ENCODE measurements at places on chromosomes 11 and 22. TPM values are rescaled to one million over a fixed set of nuclear protein-coding genes. Genes with fewer than 3 reads are reported as not detected.

MPZL2 gene
- 52.7 TPM for total RNA-seq

CALCB gene
- total RNA-seq = 0.16 TPM

- DNase-seq = no peak
Measured at GRCh38 chr11:128503245-128503991, 83.9 kb downstream of the ETS1 start.

DNA sequence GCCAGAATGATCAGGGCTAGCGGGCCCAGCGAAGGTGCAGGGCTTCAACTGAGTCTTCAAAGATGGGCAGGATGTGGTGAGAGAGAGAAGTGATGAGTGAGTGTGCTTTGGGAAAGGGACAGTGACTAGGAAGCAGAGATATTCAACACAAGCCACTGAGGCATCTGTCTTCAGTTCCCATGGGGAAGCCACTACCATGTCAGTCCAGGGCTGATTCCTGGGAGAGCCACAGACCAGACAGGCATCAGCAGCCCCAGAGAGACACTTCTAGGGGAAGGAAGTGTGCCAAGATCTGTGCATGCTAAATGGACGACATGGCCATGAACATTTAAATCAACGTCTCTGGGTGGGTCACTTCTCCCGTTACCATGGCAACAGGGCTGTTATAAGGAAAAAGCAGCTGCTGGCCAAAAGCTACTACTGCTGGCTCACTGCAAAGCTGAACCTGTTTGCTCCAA lies 28.5 kb downstream of the P4HA3 start:
- DNase-seq = no peak

- no peak for DNase-seq
Measured at GRCh38 chr11:119878990-119879389, 150.0 kb upstream of the NECTIN1 start.

TRIM51 gene
- total RNA-seq = not detected

GRCh38 chr11:75919525-75919924 lies 104.5 kb downstream of the UVRAG start:
- no peak for DNase-seq

- DNase-seq = no peak
Measured at GRCh38 chr11:80519596-80520506, 1079.0 kb upstream of the TENM4 start.

TMA7B gene
- total RNA-seq = 0.39 TPM

DNA sequence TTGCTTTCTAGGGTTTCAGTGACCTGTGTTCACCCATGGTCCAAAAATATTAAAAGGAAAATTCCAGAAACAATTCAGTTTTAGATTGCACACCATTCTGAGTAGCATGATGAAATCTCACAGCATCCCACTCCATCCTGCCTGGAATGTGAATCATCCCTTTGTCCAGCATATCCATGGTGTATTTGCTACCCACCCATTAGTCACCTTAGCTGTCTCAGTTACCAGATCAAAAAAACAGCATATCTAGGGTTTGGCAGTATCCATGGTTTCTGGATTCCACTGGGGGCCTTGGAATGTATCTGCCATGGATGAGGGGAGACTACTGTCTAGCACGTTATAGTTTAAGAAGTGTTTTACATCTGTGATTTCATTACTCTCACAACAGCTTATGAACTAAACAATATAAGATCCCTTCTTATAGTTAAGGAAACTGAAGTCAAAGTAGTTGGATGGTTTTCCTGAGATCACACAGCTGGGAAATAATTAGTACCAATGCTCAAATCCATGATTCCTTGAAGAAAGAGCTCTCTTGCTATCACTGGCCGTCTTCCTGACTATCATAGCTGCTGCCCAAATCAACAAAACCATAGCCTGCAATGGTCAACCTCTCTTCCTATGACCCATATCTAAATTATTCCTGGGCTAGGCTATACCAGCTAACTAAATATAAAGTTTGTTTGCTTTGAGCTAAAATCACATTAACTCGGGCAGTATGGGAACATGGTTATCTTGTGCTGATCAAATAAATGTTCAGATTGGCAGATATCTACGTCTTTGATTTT lies 122.6 kb downstream of the MICAL2 start:
- peak; percentile 10 for DNase-seq

SCARF2 gene
- 34.3 TPM for total RNA-seq

DNA sequence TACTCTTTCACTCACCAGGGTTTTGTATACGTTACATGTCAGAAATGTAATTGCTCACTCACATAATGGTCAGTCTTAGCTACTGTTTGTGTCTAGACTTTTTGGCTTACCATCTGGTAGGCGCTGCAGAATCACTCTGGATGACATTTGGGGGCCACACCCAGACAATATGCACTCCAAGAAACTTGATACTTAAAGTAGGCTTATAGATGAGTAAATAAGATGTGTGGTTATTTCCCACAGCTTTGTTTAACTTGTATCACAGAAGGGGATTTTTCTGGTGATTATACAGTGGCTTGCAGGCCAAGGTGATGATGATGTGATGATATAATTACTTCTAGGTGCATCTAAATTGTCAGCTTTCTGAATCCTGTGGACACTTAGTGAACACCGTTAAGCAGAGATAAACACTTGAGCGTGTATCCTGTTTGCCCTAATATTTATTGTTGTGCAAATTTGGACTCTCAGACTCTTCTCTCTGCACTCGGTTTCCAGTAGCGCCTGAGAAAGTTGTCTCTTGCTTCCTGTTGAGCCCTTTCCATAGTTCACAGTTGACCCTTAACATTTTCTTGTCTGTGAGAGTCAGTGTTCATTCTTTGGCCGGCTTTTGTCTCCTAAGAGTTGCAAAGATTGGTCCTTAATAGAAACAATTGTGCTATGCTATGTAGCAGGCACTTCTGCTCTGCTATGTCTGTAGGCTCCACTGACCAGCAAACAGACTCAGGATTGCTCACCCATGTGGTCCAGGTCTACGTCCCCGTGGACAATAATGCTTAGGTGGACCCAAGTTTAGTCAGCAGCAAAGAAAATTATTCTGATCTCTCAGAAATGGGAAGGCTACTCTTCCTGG lies 89.3 kb downstream of the PRR5L start:
- DNase-seq = no peak

ATP6V1E1 gene
- total RNA-seq = 116 TPM

OR51S1 gene
- total RNA-seq = not detected

OR5D16 gene
- total RNA-seq = not detected

MMP12 gene
- total RNA-seq = 0.23 TPM

Data from aorta (tissue), 5 donors.